ENCODE measurements at places on chromosomes 2 and 18.

- DNase-seq: no peak
These were observed 295.3 kb upstream of the COL3A1 start for GRCh38 chr2:188678882-188679281.

GRCh38 chr2:100647709-100648108 is 84.9 kb downstream of the PDCL3 start:
- DNase-seq: no peak

DNA sequence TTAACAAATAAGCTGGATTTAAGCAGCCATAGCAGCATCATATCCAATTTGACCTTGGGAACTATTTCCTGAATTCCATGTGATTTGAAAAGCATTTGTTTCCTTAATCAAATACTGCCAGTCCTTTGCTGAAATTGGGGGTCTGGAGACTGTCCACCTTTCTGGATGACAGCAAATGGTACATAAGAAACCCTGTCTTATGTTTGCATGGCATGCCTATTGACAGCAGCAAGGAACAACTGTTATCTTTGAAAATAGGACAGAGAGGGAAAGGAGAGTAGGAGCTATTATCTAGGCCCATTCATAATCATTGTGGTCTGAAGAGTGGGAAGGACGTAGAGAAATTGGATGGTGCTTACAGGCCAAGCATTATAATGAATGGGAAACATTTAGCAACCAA is 129.2 kb upstream of the CTNNA2 start:
- no peak for DNase-seq

- DNase-seq: no peak
These were observed 48.6 kb upstream of the ID2 start for GRCh38 chr2:8633186-8633734.

- DNase-seq: no peak
These were observed 4.0 kb downstream of the NT5DC4 start for GRCh38 chr2:112724591-112725525.

GRCh38 chr2:172481507-172482262 is 54.3 kb downstream of the ITGA6 start:
- DNase-seq: no peak

DNA sequence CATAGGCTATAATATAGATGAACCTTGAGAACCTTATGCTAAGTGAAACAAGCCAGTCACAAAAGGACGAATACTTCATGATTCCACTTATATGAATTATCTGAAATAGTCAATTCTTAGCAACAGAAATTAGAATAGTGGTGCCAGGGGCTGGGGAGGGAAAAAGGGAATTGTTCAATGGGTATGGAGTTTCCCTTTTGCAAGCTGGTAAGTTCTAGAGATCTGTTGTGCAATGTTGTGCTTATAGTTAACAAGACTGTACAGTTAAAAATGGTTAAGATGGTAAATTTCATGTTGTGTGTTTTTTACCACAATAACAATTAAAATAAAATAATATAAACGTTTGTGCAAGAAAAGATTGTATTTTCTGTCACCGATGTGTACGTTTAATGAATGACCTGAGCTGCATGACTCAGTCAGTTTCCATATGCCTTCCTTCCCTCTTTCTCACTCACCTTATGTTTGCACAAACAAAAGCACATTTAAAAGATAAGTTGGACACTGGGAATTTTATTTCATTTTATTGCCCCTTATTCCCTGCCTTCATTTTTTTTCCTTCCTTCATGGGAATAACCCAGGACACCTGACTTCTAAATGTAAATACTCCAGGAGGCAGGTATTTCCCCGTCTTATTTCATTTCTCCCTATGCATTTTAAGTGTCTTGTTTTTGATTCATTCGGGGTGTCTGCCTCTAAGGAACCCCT is 143.7 kb upstream of the TTC39C start:
- no peak for DNase-seq

GRCh38 chr2:145692971-145693478 is 1173.1 kb upstream of the ZEB2 start:
- peak; percentile 27 for DNase-seq

DNA sequence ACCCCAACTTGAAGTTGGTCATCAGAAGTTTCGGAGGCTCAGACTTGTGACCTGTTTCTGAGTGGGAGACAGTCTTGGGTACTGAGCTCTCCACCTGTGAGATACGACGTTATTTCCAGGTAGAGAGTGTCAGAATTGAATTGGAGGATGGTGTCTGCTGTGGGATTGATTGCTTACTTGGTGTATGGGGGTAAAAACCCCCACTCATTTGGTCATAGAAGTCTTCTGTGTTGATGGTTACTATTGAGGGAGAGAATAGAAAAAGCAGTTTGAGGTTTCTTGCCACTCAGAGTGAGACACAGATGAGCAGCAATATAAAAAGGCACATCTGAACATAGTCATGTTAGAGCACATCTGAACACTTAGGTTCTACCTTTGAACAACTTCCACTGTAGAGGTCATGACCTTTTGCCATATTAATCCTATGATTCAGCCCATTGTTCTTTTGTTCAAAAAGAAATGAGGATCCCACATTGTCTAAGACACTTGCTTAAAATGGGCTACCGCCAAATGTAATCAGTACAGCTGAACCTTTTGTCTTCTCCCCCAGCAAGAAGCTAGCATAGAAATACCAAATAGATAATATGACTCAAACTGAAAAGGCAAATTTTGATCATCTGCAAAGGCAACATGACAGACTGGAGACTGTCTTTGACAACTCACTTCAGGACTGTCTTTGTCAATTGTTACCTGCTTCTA is 73.3 kb downstream of the NAB1 start:
- DNase-seq: no peak

DNA sequence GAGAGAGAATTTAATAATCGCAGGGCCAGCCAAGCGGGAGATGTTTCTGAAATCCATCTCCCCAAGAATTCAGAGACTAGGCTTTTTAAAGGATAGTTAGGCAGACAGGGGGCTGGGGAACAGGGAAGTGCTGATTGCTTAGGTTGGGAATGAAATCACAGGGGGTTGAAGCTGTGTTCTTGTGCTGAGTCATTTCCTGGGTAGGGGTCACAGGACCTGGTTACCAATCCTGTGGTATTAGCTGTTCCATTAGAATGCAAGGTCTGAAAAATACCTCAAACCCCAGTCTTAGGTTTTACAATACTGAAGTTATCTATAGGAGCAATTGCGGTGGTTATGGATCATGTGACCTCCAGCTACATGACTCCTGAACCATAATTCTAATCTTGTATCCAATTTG is 4.6 kb downstream of the SP140 start:
- DNase-seq: no peak

DNA sequence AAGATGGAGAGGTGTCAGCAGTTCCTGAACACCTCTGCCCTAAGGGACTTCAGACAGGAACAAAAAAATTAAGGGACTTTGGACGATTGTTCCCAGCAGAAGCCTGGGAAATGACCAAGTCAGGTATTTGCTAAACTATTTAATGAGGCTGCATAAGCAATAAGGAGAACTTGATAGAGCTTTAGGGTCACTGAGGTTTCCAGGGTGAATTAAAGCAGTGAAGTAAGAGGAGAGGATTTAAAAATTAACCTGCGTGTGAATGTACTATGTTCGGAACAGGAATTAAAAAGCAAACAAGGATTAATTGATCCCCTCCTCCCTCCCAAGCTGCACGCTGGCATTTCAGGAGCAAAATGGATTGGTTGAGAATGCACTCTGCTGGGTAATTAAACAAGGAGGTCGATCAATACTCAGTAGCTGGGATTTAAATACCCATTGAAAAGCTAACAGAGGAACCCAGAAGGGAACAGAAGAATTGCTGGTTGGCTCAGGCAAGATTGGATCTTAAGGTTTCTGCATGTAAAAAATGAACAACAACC is 157.2 kb downstream of the RNF152 start:
- DNase-seq: no peak
